ENCODE measurements at places on chromosomes 7 and 10. TPM values are rescaled to one million over a fixed set of nuclear protein-coding genes. Genes with fewer than 3 reads are reported as not detected.

METTL27 gene
- total RNA-seq = 6.3 TPM

BEND7 gene
- total RNA-seq = 27.6 TPM

PRKCQ gene
- 8.5 TPM for total RNA-seq

MMRN2 gene
- 42.3 TPM for total RNA-seq

BMPER gene
- 13.8 TPM for total RNA-seq

- no peak for DNase-seq
- no peak overlapping the region for H3K27ac ChIP-seq
- H3K4me3 ChIP-seq = no peak overlapping the region
- H3K4me1 ChIP-seq = peaks cover 17% of the 10 kb centered on the region
- no peaks in the 10 kb centered on the region for H3K36me3 ChIP-seq
Measured at GRCh38 chr10:15678851-15679250, 40.9 kb downstream of the ITGA8 start.

GRCh38 chr10:80173466-80173865, 31.9 kb downstream of the ANXA11 start:
- peaks cover 3% of the 10 kb centered on the region for H3K4me1 ChIP-seq
- H3K27me3 ChIP-seq = no peaks in the 10 kb centered on the region
- no peak overlapping the region for H3K4me3 ChIP-seq

GRCh38 chr10:130010653-130011052, 46.6 kb upstream of the EBF3 start:
- no peaks in the 10 kb centered on the region for H3K27me3 ChIP-seq
- no peak for DNase-seq
- H3K36me3 ChIP-seq = no peaks in the 10 kb centered on the region

- H3K36me3 ChIP-seq = peaks cover 12% of the 10 kb centered on the region
- no peak overlapping the region for H3K27ac ChIP-seq
- no peak for DNase-seq
- no peak overlapping the region for H3K4me3 ChIP-seq
- H3K27me3 ChIP-seq = no peaks in the 10 kb centered on the region
- H3K4me1 ChIP-seq = no peaks in the 10 kb centered on the region
Measured at GRCh38 chr10:96955794-96956193, 123.7 kb downstream of the LCOR start.

- no peak overlapping the region for H3K27ac ChIP-seq
- H3K27me3 ChIP-seq = no peaks in the 10 kb centered on the region
- no peaks in the 10 kb centered on the region for H3K36me3 ChIP-seq
- H3K4me1 ChIP-seq = no peaks in the 10 kb centered on the region
- DNase-seq = peak; percentile 39
- no peak overlapping the region for H3K4me3 ChIP-seq
Measured at GRCh38 chr7:20114468-20114867, 102.7 kb downstream of the MACC1 start.

GRCh38 chr10:37952926-37953325, 23.5 kb downstream of the ZNF25 start:
- no peaks in the 10 kb centered on the region for H3K4me1 ChIP-seq
- no peak for DNase-seq
- no peak overlapping the region for H3K4me3 ChIP-seq
- H3K36me3 ChIP-seq = peaks cover 46% of the 10 kb centered on the region
- no peak overlapping the region for H3K27ac ChIP-seq
